Activated T-cell treated with anti-CD3 and anti-CD28 coated beads, Interleukin-2, amount 50 U/mL, for 48 hours (primary cell): ENCODE measurements at places on chromosomes 11 and 22.

DNA sequence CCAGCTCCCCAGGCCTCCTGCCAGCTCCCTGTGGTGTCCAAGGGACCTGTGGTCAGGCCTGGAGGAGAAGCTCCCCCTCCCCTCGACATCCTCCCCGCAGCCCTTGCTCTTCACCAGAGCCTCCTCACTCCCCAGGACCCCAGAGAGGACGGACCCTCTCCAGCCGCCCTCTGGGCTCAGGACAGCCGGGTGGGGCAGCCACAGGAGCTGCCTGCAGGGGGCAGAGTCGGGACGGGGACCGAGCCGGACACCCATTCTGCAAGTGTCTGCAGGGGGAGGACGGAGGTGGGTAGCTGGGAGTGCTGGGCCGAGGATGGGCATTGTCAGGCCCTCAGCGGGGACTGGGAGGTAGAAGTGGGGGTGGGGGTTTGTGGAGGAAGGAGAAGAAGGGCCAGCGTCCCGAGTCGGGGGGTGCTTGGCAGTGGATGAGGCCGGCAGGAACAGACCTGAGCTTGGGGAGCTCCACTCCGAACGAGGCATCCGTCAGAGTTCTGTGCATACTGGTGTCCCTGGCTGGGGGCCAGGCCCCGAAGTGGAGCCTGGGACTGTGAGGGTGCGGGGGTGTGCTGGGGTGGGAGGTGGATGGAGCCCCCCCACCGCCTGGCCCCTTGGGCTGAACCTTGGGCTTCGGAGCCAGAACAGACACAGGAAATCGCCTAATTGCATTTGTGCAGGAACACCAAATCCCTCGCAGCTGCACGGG, 15.2 kb downstream of the PRR33 start:
- DNase-seq: peak; percentile 41

DNA sequence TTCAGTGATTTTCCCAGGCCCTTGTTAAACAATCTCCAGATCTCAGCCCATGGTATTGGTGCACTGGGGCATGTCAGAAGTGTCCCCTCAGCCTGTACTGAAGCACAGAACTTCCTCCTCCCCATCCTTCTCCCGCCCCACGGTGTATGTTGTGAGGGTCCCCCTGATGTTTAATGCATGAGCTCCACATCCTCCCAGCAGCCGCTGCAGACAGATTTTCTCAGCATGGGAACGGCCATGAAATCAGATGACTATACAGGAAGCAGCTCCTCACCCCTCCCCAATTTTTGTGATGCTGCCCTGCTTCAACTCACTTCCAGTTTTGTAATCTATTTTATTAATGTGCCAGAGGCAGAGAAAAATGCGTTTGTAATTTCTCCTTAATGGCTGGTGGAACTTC, 406.0 kb downstream of the MIAT start:
- no peak for DNase-seq

DNA sequence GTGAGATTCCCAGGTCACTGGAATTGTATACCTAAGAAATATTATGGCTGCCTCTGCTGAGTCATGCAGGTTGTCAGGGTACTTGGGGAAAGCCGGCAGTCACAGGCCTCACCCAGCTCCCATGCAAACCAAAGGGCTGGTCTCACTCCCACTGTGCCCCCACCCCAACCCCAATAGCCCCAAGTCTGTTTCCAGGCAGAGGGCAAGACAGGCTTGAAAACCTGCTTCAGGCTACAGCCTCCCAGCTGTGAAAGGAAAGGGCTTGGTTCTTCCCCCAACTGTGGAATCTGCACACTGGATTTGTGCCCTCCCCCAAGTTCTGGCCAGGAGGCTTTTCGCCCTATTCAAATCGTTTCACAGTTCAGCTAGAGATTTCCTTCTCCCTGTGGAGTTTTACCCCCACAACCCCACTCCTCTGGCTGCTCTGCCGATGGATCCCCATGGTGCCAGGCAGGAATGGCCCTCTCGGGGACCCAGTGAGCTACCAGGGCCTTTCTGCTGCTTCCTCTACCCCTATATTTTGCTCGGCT, 37.0 kb upstream of the ABTB2 start:
- no peak for DNase-seq

GRCh38 chr22:45198463-45198795, 34.7 kb downstream of the NUP50 start:
- no peak for DNase-seq

DNA sequence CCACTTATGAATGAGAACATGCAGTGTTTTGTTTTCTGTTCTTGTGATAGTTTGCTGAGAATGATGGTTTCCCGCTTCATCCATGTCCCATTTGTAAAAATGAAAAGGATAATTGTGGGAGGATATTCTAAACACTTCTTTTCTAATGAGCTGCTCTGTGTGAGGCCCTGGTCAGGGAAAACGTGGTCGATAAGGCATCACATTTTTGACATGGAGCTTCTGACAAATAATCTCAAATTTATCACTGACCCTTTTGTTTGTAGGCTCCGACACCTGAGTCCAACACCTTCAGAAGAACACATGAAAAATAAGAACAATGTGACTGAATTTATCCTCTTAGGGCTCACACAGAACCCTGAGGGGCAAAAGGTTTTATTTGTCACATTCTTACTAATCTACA, at the start of gene OR4A15:
Gene OR4A15 (plus strand): TSS at position 301 of the 400 bp plus-strand sequence. CDS start 0 bp downstream, at position 301.
- DNase-seq: no peak

DNA sequence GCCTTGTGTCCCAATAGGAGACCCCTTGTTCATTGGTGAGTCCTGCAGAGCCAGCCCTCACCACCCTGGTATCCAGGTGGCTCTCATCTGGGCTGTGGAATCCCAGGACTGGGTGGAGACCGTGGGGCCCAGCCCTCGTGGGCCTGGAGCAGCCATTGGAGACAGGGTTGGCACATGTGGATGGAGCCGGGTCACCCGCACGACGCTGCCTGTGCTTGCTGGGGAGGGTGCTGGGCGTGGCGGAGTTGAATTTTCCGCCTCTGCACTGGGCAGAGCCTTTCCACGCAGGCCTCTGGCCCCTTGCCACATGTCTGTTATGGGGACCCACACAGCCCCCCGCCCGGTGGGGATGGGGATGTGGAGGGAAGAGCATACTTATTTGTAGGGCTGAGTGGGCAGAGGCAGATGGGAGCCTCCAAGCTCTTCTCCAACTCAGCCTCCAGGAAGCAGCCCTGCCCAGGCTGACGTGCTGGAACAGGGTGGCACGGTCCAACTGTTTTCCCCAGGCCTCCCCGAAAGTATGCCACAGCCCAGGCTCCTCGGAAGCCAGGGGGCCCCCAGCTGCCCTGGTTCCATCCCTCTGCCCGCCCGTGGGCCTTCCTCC, 12.6 kb downstream of the GRAMD4 start:
- DNase-seq: no peak

DNA sequence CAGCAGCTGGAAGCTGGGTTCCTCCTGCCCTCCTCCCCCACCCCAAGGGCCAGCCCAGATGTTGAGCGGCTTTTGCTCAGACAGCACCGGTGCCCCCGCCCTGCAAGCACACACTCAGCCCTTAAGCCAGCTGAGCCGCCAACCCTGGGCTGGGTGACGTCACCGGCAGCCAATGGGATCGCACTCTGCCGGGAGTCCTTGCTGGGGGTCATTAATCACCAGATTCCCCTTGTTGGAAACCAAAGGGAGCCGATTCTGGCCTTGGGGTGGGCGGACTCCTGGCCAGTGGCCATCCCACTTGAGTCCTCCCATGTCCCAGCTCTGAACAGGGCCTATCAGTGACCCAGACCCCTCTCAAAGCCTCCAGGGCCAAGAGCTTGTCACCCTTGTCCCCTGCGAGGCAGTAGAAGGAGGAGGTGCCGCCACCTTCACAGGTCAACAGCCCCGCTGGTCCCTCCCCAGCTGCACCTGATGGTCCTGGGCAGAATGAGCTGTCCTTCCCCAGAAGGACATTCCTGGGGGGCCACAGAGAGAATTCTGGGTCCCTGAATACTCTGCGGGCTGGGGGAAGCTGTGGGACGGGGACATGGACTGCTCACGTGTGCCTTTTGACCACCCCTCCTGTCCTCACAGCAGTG, 7.4 kb downstream of the DUSP8 start:
- no peak for DNase-seq

DNA sequence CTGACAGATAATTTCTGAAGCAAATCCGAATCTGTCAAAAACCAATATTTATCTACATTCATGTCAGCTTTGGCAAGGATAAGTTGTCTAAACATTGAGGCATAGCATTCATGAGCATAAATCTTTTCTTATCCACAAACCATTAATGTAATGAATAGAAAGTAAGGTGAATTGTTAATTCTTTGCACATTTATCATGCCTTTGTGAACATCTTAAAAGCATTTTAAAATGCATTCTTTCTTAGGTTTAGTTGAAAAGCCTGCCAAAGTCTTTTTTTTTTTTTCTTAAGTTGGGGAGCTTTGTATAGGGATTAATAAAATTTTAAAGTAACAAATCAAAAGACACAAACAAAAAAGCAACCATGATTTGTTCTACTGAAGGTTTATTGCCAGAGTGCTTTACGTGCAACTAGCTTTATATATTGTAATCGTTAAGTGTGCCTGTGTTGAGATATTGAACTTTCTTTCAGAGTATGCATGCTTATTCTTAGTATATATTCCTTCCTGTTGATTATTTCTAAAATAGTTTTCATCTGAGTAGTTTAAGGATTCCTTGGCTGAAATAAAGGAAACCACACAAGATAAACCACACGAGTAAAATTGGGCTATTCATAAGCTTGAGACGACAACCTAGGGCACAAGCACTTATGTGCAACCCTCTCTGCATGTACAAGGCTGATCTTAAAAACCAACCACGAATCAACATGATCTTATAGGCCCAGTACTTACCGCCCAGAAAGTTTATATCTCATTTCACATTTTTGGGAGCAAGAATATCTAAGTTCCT, 1110.9 kb upstream of the CNTN5 start:
- DNase-seq: no peak

GRCh38 chr22:23204541-23205157, 24.3 kb downstream of the BCR start:
- DNase-seq: no peak
